ENCODE measurements at places on chromosomes 2 and 18.

GRCh38 chr2:177679611-177680605 lies 287.3 kb downstream of the AGPS start:
- DNase-seq, result no peak

DNA sequence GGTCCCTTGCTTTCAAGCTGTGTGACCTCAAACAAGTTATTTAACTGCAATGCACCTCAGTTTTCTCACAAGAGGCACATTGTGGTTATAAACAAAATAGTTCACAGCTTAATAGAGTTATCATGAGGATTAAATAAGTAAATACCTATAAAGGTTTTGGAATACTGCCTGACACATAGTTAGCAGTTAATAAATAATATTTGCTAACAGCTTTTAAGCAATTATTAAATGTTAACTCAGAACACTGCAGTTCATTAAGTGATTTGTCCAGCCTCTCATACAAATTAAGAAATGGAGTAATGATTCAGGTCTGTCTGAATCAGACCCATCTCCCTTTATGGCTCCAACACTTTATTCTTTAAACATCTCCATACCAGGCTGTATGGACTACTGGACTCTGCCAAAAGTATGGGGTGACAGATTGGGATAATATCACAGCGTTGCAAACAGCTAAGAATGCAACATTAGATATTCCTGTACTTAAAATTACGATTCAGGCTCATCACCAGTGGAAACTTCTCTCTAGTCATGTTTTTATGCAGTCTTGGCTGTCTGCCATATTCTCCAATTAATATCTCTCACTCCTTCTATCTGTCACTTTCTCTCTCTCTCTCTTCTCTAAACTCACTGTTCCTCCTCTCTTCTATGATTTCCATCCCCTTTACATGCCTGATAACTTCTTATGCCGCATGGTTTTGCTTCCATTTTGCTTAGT lies 370.6 kb upstream of the UBE2E3 start:
- DNase-seq, result no peak

DNA sequence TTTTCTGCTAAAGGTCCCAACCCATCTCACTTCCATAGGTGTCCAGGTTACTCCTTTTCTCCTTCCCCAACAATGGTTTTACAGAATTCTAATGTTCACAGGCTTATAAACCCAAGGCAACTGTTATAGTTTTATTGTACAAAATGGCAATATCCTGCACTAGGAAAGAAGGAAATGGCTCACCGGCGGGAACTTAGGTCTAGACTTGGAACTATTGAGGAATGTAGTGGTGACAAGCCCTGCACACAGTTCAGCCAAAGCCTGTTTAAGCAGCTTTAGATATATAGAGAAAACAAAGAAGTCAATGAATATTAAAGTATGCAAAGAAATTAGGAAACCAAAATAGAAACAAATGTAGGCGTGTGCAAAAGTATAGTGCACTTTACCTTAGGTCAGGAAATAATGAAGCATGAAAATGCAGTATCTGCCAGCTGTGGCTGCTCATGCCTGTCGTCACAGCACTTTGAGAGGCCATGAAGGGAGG lies 22.7 kb upstream of the KCNG3 start:
- no peak for DNase-seq

DNA sequence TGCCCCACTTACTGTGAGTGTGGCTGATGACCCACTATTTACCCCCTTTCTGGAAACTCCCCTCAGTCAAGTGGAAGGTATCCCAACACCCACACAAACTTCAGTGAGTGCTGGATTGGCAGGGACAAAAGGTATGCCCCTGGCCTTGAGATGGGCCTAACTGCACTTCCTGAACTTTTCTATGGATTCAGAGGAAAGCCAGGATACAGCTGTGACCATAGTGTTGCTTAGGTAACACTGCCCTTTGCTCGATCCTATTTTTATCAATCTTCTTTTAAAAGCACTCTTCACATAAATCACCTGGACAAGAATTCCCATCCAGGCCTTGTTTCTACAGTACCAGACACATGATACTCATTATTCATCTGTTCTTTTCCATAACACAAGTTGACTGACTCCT lies 671.5 kb upstream of the SLC8A1 start:
- no peak for DNase-seq

DNA sequence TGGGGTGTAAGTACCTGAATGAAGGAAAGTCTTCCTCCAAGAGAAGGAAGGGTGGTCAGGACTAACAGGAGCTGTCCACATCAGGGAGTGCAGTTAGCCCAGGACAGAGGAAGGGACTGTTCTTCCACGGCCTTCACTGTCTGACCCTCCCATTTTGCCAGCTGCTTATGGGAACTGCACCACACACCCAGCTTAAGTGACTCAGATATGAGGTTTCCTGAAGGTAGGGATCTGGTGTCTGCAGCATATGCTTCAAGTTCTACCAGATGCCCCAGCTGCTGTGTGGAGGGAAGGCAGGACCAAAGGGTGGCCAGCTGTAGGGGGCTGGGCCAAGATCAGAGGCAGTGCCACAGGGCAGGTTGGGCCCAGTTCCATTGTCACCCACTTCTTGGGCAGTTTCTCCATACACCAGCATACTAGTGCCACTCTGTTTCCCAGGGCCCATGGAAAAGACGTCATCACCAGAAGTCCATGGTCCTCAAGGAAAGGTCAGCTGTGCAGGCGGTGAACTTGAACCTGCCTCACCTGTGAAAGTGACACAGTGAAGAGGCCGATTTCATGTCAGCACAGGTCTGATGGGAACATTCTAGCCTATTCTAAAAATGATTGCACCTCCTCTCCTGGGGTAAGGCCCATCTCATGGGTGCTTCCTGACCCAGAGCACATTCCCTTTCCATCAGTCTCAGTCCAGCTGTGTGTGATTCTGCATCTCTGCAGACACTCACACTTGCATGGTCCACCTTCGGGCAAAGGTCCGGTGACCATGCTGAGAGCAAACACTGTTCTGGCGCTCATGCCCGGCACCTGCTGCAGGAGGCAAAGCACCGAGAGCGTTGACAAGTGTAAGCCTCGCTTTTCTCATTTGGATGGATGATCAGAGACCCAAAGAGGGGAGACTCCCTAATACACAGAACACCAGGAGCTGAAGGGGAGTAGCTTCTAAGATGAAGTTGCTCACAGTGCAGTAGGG lies 68.0 kb downstream of the ACAA2 start:
- DNase-seq, result no peak

GRCh38 chr2:25063876-25064660 lies 22.2 kb downstream of the EFR3B start:
- DNase-seq, result no peak

DNA sequence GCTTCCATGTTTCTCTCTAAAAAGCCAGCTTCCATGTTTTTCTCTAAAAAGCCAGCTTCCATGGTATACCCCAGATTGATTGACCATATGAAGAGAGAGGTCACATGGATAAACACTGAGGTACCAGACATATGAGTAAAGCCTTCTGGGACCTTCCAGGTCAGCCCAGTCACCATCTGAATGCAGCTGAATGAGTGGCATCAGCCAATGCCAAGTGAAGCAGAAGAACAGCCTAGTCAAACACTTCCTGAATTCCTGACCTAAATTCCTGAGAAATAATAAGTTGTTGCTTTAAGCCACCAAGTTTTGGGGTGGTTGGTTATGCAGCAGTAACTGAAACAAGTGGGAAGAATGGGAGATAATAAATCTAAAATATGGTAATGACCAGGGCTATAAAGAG lies 5.7 kb upstream of the ALS2 start:
- DNase-seq, result no peak

GRCh38 chr2:27281442-27281841 lies 787 bp upstream of the TRIM54 start:
- DNase-seq, result no peak

- no peak for DNase-seq
These were observed 101.9 kb downstream of the NFATC1 start for GRCh38 chr18:79497638-79498081.

DNA sequence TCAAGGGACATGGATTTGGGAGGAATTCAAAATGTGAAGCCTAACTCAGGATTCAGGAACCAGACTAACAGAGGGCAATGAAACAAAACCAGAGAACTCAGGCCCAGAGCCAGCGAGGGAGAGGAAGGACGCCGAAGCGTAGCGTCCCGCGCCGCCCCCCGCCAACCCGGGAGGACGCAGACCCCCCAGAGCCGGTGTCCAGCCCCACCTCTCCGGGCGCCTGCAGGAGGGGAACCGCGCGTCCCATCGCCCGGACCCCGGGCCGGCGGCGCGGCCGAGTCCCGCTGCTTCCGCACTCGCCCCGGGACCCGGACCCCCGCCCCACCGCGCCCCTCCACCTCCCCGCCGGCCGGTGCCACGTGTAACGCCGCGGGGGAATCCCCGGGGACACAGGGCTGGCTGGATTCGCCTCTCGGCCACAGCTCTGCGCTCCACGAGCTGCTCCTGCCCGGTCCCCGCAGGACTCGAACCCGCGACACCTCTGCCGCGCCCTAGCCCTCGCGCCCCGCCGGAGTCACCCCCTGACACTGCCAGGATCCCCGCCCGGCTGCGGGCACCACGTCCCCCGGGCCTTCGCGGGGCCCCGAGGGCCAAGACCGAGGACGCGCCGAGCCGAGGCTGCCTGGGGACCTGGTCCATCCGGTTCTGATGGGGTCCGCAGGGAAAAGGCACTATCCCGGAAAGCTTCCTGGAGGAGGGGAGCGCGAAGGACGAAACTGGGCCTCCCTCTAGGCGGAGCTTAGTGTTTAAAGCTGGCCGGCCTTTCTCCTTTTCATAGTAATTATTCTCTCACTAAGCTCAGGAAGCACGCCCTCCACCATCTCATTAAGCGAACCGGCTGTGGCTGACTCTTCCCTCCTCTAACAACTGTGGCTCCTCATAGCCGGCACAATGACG lies 40.4 kb upstream of the FAM124B start:
- no peak for DNase-seq

DNA sequence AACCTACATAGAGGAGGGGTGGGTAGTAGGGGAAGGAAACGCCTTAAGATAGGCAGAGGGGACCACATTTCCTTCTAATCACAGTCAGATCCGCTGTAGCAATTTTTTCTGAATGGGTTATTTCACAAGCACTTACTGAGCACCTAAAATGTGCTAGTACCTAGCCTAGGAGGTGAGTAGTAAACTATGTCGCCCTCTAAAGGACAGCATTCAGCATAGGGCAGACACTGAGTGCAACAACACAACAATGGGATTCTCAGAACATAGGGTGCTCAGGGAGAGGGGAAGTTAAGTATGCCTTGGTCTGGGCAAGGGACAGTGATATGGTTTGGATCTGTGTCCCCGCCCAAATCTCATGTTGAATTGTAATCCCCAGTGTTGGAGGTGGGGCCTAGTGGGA lies 166.1 kb upstream of the RAB6C start:
- DNase-seq, result no peak

DNA sequence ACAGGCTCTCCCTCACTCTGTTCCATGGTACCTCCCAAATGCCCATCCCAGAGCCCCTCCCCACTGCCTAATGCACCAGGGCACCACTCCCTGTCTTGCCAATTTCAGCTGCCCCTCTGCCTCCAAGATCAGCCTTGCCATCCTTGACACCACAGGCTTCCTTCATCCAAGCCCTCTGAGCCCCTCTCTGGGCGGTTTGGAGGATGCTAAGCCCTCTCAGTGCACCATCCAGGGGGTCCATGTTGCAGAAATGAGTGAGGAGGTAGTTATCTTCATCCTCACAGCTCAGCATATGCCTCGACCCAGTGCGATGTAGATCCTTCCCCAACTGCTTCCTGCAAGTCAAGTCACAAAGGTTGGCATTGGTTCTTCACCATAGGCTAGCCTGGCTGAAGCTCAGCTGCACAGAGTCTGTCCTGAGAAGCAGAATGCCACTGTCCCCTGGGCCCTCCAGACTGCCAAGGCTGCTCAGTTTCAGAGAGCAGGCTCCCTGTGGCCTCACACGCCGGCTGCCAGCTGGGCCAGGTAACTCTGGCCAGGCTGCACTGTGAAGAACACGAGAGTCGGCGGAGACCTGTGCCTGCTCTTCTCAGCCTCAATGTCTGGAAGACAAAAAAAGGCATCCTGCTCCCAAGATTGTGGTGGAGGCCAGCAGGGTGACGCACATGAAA lies 9.9 kb upstream of the MAP3K2 start:
- DNase-seq, result no peak

GRCh38 chr2:82478641-82479040 lies 1980.4 kb downstream of the SUCLG1 start:
- DNase-seq, result no peak

GRCh38 chr2:225190987-225191386 lies 148.7 kb upstream of the DOCK10 start:
- DNase-seq, result no peak

DNA sequence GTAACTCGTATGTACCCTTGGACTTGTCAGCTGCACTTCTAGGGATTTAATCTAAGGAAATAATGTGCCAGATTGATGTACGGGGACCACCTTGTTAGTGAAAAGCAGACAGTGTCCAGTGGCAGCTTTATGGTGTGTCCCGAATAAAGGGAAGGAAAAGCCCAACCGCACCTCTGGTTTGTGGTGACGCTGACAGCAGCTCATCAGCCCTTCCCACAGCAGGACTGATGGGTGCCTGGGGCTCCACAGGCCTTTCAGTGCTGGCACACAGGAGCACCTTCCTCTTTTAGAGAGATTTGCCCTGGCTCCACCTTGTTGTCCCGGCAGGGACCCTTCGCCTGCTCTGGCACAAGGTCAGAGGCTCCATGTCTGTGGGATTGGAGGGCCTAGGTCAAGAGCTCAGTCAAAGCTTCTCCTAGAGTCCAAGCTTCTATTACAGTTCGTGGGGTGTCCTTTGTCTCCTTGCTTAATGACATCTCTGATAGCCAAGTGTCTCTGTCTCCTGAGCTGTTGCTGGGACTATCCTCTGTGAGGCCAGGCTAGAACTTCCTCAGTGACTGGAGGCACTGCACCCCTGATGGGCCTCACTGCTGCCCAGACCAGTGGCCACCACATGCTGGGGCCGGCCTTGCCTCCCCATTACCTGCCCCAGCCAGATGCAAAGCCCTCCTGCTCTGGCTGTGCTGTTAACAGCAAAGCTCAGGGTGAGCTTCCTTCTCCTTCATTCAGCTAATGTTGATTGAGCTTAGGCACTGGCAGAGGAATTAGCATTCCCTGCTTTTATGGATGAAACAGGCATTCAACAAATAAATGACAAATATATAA lies 33.0 kb upstream of the SCLY start:
- no peak for DNase-seq

- no peak for DNase-seq
These were observed 662.3 kb downstream of the IRS1 start for GRCh38 chr2:226137201-226137811.

DNA sequence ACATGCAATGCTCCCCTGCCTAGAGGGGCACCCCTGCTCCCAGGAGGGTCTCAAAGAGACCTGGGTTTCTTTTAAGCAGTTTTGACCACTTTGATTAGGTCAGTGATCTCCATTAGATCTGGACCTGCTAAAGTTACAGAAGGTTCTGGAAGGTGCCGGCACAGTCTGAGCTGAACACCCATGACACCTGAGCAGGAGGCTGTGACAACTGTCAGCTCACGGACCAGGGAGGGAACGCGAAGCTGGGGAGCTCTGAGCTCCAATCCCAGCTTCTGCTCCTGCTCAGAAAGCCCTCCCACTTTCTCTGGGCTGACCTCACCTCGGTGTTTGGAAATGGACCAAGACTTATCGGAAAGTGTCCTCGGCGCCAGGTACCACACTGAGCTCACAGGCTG lies 113.8 kb downstream of the NFATC1 start:
- no peak for DNase-seq

All from stimulated activated CD4-positive, alpha-beta T cell treated with anti-CD3 and anti-CD28 coated beads, Interleukin-15, amount 100 ng/mL, for 1 hour (primary cell).